ENCODE measurements at places on chromosomes 7 and 10.
A peak's percentile ranks its signal among the peaks of the same experiment; 100 is the strongest.

- no peak for DNase-seq
Measured at GRCh38 chr10:122010405-122011050, 21.6 kb downstream of the TACC2 start.

GRCh38 chr10:46297406-46298204 lies 10.8 kb downstream of the ANTXRL start:
- DNase-seq, result peak; percentile 59

GRCh38 chr7:105963038-105963667 lies at the start of gene CDHR3:
CDHR3 (plus strand) TSS chr7:105963264; CDS start chr7:105963319, 55 bp downstream.
- DNase-seq, result no peak

GRCh38 chr7:24987331-24987842 lies 7.4 kb upstream of the OSBPL3 start:
- DNase-seq, result no peak

GRCh38 chr7:36657036-36657660 lies 67.1 kb downstream of the AOAH start:
- no peak for DNase-seq

- no peak for DNase-seq
Measured at GRCh38 chr7:131131746-131132431, 195.8 kb upstream of the MKLN1 start.

GRCh38 chr10:32922170-32922569 lies 35.9 kb downstream of the ITGB1 start:
- DNase-seq, result no peak

DNA sequence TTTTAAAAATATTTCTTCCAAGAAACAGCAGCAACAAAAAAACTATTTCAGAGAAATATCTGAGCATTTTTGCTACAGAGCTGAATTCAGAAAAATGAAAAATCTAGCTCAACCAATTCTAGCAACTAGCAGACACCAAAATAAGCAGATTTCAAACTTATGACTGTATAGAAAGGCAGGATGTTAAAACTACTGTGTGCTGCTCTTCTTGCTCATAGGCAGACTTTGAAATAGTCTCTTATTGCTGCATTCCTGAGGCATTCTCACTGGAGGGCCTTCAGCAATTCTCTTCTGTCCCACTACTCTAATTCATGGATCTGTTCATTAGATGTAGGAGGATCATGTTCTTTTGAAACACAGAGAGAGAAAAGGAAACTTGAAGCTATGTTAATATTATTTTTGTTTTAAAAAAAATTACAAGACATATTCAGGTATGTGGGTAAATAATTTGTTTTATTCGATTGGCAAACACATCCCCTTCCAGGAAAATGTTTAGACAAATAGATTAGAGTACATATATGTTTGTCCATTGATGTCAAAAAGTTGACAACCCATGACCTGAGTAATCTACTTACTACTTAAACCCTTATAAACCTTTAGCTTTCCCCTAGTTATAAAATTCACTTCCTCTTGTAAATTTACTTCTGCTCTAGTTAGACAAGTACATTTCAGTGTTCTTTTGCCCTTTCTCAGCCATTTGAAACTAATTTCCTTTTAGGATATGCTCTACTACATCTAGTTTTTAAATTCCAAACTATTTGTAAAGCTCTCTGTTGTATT lies 428.2 kb upstream of the POT1 start:
- no peak for DNase-seq

DNA sequence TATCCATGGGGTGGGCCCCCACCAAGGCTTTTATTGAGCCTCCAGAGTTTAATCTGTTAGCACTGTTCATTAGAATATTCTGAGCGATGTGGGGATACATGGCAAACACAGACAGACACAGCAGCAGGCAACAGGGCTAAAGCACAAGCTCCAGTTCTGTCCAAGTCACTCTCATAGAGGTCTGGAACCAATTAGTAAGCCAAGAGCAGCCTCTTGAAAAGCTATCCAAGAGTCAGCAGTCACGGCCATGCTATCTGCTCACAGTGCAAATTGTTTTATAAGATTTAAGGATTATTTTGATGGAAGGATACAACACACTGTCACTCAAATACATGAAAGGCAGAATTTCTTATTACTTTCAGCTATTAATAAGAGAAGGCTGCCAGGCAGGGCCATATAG lies 86.4 kb upstream of the DGKB start:
- DNase-seq, result no peak

DNA sequence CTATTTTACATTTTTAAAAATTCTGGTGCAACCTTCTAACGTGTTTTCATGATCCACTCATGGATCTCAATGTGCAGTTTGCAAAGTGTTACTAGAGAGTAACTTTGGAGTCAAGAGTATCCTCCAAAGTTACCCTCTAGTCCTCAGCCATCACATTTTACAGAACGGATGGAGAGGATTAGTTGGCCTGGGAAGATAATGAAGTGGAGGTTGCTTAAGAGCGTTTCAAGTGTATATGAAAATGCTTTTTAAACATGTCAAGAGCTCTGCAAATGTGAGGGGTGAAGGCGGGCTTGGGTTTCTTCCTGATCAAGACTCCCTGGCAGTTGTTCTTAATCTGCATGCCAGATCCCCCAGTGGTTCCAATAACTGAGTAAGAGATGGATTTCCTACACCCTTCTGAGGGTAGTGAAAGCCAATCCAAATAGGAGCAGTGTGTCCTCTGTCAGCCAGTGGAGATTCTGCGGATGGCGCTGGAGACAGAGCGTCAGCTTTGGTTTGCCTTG lies 299.4 kb upstream of the NPVF start:
- DNase-seq, result no peak

DNA sequence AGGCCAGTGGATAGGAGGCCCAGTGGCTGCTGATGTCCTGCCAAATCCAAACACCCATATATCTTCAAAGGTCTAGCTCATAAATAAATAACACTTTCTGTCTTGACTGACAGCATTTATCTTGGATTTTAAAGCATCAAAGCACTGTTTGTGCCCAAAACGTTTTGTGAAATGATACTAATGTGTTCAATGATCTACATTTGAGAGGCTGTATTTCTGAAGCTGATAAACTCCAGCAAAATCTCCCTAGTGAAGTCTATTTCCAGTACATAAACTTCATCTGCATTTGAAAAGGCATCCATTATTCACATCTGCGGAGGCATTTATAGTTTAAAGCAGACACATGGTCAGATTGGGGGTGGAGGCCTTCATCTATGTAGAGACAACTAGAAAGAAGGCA lies 276.3 kb downstream of the HPSE2 start:
- no peak for DNase-seq

GRCh38 chr10:114526126-114526503 lies 121.8 kb upstream of the AFAP1L2 start:
- DNase-seq, result peak; percentile 54

DNA sequence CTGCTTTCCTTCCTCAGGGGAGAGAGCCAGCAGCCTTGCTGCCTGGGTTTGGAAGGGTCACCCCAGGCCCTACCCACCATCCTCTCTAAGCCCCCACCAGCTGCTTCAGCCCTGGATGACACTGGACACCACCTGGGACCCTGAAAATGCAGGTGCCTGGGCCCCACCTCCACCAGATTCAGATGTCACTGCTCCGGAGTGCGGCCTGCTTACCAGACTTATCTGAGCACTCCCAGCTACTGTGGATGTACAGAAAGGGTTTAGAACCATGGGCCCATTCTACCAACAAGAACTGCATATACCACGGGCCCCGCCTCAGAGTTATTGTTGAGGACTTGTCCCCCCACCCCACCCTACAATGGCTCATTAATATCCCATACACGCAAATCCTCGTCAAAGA lies 172.3 kb downstream of the PTPRN2 start:
- no peak for DNase-seq

GRCh38 chr7:155529346-155529745 lies 17.0 kb downstream of the CNPY1 start:
- no peak for DNase-seq

- no peak for DNase-seq
Measured at GRCh38 chr10:8301333-8301732, 246.8 kb downstream of the GATA3 start.

GRCh38 chr10:106436123-106436715 lies 728.3 kb downstream of the SORCS1 start:
- DNase-seq, result no peak

- peak; percentile 51 for DNase-seq
Measured at GRCh38 chr10:74585231-74586087, 240.9 kb upstream of the KAT6B start.

DNA sequence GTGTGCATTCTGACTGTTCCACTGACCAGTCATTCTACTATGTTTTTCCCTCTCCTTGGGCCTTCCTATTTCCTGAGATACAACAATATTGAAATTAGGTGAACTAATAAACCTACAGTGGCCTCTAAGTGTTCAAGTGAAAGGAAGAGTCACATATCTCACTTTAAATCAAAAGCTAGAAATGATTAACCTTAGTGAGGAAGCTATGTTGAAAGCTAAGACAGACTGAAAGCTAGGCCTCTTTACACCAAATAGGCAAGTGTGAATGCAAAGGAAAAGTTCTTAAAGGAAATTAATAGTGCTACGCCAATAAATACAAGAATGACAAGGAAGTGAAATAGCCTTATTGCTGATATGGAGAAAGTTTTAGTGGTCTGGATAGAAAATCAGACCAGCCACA lies 5.7 kb upstream of the DYNC1I1 start:
- DNase-seq, result no peak

GRCh38 chr10:121080281-121080891 lies 229.2 kb downstream of the WDR11 start:
- DNase-seq, result no peak

DNA sequence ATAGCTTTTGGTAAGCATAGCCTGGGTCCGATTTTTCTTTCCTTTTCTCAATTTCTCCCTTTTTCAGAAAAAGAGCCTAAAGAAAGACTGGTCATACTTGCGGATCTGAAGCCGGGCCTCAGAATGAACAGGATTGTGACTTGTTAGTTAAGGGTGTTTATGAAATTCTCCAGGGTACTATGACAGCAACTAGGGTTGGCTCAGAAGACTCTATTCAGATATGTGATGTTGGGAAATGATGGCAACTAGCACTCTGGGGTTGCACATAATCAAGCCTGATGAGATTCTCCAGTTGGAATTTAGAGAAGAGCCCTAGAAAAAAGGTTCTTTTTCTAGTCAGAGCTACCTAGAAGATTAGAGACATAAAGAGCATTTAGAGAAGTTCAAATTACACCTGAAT lies 352.4 kb upstream of the POM121L12 start:
- no peak for DNase-seq

DNA sequence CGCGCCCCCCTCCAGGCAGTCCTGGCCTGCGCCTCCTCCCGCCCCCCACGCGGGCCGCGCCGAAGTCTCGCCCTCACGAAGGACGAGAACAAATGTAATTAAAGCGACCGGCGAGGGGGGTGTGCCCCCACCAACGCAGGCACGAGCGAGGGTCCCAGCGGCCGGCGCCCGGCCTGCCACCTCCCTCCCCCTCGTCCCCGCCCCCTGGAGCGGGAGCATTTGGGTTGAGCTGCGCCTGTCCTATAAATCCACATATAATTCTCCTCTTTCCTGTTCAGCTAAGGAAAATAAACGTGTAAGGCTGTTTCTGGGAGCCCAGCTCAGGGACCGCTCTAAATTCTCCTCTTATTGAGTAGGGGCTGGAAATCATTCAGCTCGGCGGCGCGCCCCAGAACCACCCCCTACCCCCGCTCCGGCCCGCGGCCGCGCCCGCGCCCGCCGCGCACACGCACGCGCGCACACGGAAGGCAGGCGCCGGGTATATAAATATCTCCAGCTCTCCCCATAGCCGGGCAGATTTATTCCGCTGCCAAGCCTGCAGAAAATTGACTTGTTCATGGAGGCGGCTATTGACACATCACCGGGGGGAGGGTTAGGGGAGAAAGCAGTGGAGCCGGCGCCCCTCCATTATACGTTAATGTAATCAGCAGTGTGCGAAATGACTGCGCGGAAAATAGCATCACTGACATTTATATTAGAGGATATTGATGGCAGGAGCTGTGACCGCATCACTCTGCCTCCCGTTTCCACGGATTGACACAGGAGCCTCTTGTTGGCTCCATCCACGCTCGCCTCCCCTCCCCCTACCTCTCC lies 61.6 kb upstream of the BTRC start:
- DNase-seq, result peak; percentile 10

- DNase-seq, result no peak
Measured at GRCh38 chr7:134892963-134893362, 93.3 kb upstream of the AGBL3 start.

GRCh38 chr10:116259638-116260037 lies 13.4 kb downstream of the GFRA1 start:
- DNase-seq, result no peak

GRCh38 chr10:58588673-58589265 lies 76.1 kb downstream of the BICC1 start:
- DNase-seq, result no peak

GRCh38 chr10:129899276-129900130 lies 64.6 kb downstream of the EBF3 start:
- DNase-seq, result no peak

- DNase-seq, result peak; percentile 10
Measured at GRCh38 chr7:66631471-66631870, 2.8 kb downstream of the KCTD7 start.

- DNase-seq, result no peak
Measured at GRCh38 chr10:115125505-115125904, 32.3 kb downstream of the ATRNL1 start.

GRCh38 chr10:34731885-34732701 lies 83.0 kb downstream of the PARD3 start:
- DNase-seq, result no peak

- no peak for DNase-seq
Measured at GRCh38 chr10:81414038-81414437, 461.0 kb upstream of the NRG3 start.

- DNase-seq, result no peak
Measured at GRCh38 chr7:134353411-134353810, 36.7 kb upstream of the SLC35B4 start.
